SJSA1 (cell line): ENCODE measurements at places on chromosomes 3 and 15. TPM values are rescaled to one million over a fixed set of nuclear protein-coding genes. Genes with fewer than 3 reads are reported as not detected.

- H3K4me1 ChIP-seq: peaks cover 83% of the 10 kb centered on the region
- H3K27me3 ChIP-seq: no peaks in the 10 kb centered on the region
- H3K4me3 ChIP-seq: no peak overlapping the region
- H3K36me3 ChIP-seq: peaks cover 29% of the 10 kb centered on the region
Measured at GRCh38 chr15:66771351-66771650, 69.3 kb downstream of the SMAD6 start.

- H3K36me3 ChIP-seq: no peaks in the 10 kb centered on the region
- H3K4me1 ChIP-seq: no peaks in the 10 kb centered on the region
- H3K4me3 ChIP-seq: no peak overlapping the region
- no peak for DNase-seq
- H3K27ac ChIP-seq: no peak overlapping the region
Measured at GRCh38 chr3:144391236-144391635, 419.6 kb downstream of the DIPK2A start.

DNA sequence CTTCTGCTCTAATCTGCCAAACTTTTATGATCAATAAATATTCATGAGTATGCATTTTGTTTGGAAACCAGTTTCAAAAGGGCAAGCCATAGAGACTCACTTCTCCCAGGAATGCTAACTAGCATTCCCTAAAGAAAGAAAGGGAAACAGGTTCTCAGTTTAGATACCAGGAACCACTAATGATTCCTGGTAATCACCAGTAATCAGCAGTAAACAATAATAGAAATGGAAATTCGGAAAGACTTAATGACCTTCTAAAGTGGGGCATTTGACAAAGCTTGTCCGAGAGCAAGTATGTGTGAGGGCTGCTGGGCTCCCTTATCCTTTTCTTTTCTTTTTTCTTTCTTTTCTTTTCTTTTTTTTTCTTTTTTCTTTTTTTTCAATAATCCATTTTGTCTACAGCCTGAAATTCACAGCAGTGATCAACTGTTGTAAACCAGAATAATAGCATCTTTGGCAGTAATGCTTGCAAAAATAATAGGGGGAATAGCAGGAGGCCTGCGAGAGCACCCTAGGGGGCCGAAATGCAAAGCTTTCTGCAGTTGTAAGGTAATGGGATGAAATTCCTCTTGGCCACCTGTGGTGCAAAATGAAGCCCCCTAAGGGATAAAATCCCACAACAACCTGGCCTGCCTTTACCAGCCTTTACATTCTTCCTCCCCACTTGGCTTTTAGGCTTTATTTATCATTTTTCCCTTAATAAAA, 253.2 kb downstream of the ZPLD1 start:
- H3K36me3 ChIP-seq: no peaks in the 10 kb centered on the region
- H3K27ac ChIP-seq: no peak overlapping the region
- no peak for DNase-seq
- H3K27me3 ChIP-seq: no peaks in the 10 kb centered on the region
- H3K4me3 ChIP-seq: no peak overlapping the region
- H3K4me1 ChIP-seq: no peaks in the 10 kb centered on the region

DNA sequence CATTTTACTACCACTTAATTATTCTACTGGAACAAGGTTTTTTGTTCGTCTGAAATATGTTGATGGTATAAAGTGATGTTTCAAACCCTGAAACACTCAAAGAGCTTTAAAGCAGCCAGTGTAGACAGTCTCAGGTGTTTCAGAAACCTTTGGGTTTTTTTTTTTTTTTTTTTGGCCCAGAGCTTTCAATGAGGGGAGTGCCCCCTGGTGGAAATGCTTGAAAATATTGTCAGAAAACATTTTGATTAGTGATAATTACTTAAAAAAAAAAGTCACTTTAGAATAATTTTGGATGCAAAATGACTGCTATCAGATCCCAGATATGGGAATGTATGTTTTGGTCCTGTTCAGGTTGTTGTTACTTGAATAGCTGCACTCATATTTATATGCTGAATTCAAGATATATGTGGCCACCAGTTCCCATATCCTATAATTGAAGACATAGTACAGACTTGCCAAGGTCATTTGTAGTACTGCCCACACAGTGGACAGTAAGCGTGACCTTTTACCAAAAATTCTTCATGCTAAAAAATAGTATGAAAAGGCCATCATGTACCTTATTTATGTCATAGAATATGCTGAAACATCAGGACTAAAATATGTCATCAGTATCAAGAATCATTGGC, 35.9 kb downstream of the SATB1 start:
- no peaks in the 10 kb centered on the region for H3K27me3 ChIP-seq
- no peak overlapping the region for H3K27ac ChIP-seq
- no peaks in the 10 kb centered on the region for H3K36me3 ChIP-seq
- H3K4me3 ChIP-seq: no peak overlapping the region

- no peak for DNase-seq
- H3K4me1 ChIP-seq: peaks cover 13% of the 10 kb centered on the region
Measured at GRCh38 chr3:148607491-148607890, 90.2 kb upstream of the AGTR1 start.

- no peak overlapping the region for H3K27ac ChIP-seq
- H3K4me3 ChIP-seq: no peak overlapping the region
Measured at GRCh38 chr3:139975594-139976365, 40.8 kb downstream of the CLSTN2 start.

GRCh38 chr3:150453353-150453752, 45.3 kb downstream of the TSC22D2 start:
- no peaks in the 10 kb centered on the region for H3K27me3 ChIP-seq
- peaks cover 24% of the 10 kb centered on the region for H3K4me1 ChIP-seq
- H3K27ac ChIP-seq: no peak overlapping the region
- peaks cover 36% of the 10 kb centered on the region for H3K36me3 ChIP-seq

GRCh38 chr3:187858041-187858440, 112.8 kb upstream of the BCL6 start:
- peaks cover 5% of the 10 kb centered on the region for H3K4me1 ChIP-seq
- no peaks in the 10 kb centered on the region; the same call in 1 of the 2 replicates for H3K27me3 ChIP-seq
- no peaks in the 10 kb centered on the region for H3K36me3 ChIP-seq
- no peak overlapping the region for H3K4me3 ChIP-seq

GRCh38 chr3:115927197-115927596, 303.9 kb downstream of the GAP43 start:
- H3K4me1 ChIP-seq: no peaks in the 10 kb centered on the region
- H3K27ac ChIP-seq: no peak overlapping the region
- H3K36me3 ChIP-seq: no peaks in the 10 kb centered on the region
- H3K4me3 ChIP-seq: no peak overlapping the region
- DNase-seq: no peak

DNA sequence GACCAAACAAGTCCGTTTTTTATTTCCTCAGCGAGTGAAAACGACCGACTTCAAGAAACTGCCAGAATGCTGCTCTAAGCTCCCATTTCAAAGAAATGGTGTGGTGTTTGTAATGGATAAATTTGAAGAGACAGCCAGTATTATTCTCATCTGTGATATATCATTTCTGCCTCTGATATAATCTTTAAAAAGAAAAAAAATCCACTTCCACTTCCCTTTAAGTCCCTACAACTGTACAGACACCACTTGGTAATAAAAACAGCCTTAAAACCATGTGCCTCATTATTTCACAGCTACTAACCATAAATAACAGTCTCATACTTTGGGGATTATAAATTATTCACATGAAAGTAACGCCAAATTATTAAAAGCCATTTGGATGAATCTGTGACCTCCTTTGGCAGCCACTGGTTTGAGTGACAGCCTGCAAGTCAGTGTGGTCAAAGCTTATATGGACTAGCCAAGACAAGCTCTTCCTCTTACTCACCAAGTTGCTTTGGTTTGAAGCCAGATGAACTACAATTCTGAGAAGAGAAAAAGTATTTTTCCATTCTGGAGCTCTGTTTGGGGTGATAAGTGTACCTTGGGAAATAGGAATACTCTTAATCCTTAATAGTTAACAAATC, 168.0 kb downstream of the SHOX2 start:
- H3K4me3 ChIP-seq: no peak overlapping the region
- H3K4me1 ChIP-seq: no peaks in the 10 kb centered on the region
- no peak overlapping the region for H3K27ac ChIP-seq
- no peak for DNase-seq
- no peaks in the 10 kb centered on the region for H3K36me3 ChIP-seq
- H3K27me3 ChIP-seq: no peaks in the 10 kb centered on the region

GRCh38 chr3:152243721-152244516, 24.8 kb upstream of the MBNL1 start:
- H3K36me3 ChIP-seq: no peaks in the 10 kb centered on the region
- no peak overlapping the region for H3K4me3 ChIP-seq
- no peak overlapping the region for H3K27ac ChIP-seq
- H3K27me3 ChIP-seq: no peaks in the 10 kb centered on the region
- DNase-seq: no peak
- peaks cover 31% of the 10 kb centered on the region for H3K4me1 ChIP-seq

- no peak overlapping the region for H3K4me3 ChIP-seq
- peak; percentile 15 for DNase-seq
- H3K27ac ChIP-seq: peak overlapping the region; percentile 89; the same call in 1 of the 2 replicates
- H3K27me3 ChIP-seq: no peaks in the 10 kb centered on the region
- peaks cover 13% of the 10 kb centered on the region for H3K36me3 ChIP-seq
Measured at GRCh38 chr15:42275780-42276391, 2.7 kb upstream of the TMEM87A start.

DNA sequence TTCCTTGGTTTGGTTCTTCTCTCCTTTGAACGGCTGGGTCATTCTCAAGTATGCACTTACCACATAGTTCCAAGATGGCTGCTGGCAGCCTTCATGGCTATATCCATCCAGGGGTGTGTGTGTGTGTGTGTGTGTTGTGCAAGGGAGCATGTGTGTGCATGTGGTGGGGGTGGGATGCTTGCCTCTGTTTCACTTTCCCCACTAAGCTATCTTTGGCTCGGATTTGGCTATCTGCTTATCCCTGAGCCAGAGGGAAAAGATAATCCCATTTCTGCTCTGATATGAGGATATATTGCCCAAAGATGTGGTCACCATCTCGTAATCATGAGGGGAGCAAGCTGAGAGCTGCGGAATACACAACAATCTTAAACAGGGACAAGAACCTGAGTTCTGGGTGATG, 26.2 kb downstream of the ANAPC13 start:
- no peak for DNase-seq
- H3K27ac ChIP-seq: no peak overlapping the region
- no peak overlapping the region for H3K4me3 ChIP-seq
- H3K36me3 ChIP-seq: no peaks in the 10 kb centered on the region
- H3K4me1 ChIP-seq: peaks cover 28% of the 10 kb centered on the region

- no peaks in the 10 kb centered on the region; the same call in 1 of the 2 replicates for H3K27me3 ChIP-seq
- no peaks in the 10 kb centered on the region for H3K36me3 ChIP-seq
- H3K4me1 ChIP-seq: no peaks in the 10 kb centered on the region
- DNase-seq: no peak
- H3K4me3 ChIP-seq: no peak overlapping the region
- no peak overlapping the region for H3K27ac ChIP-seq
Measured at GRCh38 chr3:169579116-169579710, 84.3 kb downstream of the MECOM start.

DNA sequence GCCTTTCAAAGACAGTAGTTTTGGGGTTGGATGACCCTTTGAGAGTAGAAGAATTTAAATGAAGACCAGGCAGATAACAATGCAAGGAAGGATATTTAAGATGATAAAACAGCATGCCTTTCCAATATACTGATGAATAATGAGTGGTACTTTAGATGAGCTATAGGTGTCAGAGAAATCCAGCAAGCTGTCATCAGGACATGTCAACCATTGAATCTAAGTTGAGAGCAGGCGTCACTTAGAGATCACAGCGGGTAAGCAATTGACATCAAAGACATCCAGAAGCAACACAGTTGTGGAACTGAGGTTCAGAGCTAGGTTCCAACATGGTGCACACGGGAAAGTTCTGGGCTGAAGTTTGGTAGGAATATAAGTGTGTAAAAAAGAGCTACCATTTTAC, 25.0 kb downstream of the CCDC54 start:
- no peak overlapping the region for H3K4me3 ChIP-seq
- H3K27ac ChIP-seq: no peak overlapping the region
- peaks cover 20% of the 10 kb centered on the region for H3K4me1 ChIP-seq
- no peak for DNase-seq

DNA sequence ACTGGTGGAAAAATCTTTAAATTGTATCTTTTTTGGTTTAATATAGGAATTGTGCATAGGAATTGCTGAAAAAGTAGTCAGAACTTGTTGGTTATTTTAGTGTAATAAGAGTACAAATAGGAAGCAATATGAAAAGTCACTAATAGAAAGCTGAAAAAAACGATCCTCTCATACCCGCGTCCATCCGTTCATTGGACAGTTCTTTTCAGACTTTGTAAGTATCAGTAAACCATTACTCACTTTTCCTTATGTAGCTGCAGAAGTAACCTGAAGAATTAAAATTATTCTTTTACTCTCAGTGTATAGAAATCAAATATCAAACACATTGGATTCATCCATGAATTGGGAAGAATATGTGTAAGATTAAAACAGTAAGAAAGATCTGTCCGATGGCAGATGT, 4.4 kb downstream of the FNDC3B start:
- no peak overlapping the region for H3K4me3 ChIP-seq
- H3K27ac ChIP-seq: no peak overlapping the region
- H3K4me1 ChIP-seq: peaks cover 36% of the 10 kb centered on the region
- peaks cover 30% of the 10 kb centered on the region for H3K36me3 ChIP-seq
- H3K27me3 ChIP-seq: no peaks in the 10 kb centered on the region

PLA2G4F gene
- not detected in 2 replicates for total RNA-seq

SLC35G2 gene
- 29.0 and 39.4 TPM in 2 replicates for total RNA-seq

CLSTN2 gene
- total RNA-seq: 0.05 TPM in 1 of 2 replicates, not detected in the other

CCDC33 gene
- total RNA-seq: not detected in 2 replicates

CCDC54 gene
- total RNA-seq: not detected in 2 replicates
